Endothelial cell of umbilical vein (primary cell): ENCODE measurements at places on chromosomes 2 and 18.

DNA sequence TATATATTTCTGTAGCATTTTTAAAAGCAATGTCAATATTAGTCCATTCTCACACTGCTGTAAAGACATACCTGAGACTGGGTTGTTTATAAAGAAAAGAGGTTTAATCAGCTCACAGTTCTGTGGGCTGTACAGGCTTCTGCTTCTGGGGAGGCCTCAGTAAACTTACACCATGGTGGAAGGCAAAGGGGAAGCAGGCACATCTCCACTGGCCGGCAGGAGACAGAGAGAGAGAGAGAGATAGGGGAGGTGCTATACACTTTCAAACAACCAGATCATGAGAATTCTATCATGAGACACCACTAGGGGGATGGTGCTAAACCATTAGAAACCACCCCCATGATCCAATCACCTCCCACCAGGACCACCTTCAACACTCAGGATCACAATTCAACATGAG is 43.1 kb downstream of the CHMP3 start:
- DNase-seq: no peak

DNA sequence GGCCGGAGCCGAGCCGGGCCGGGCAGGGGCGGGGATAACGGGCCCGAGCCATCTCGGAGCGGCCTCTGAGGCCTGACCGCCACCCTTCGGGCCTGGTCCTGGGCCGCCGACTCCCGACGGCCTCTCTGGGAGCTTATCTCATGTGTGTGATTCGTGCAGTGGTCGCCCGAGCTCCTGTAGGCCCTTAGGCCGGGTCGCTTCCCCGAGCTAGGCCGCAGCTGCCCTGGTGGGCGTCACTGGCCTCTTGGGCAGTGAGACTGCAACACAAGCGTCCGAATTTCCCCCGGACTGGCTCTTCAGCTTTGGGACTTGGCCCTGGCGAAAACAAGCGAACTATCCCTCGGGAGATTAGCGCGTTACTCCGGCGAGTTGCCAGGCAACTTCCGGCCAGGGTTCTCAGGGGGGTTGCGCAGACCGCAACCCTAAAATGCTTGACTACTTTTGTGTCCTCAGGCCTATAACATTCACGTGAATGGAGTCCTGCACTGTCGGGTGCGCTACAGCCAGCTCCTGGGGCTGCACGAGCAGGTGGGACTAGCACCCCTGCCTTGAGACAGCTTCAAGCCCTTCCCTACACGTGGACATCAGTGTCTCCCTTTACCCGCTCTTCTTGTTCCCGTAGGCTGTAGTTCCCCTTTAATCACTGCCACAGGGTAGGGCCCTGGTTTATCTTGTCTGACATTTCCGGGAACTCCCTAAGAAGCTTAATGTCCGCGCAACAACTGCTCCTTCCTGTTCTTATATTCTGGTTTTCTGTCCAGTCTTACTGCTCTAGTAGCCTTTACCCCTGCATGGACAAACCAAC is 602 bp downstream of the SNX17 start:
- DNase-seq: peak; percentile 46

DNA sequence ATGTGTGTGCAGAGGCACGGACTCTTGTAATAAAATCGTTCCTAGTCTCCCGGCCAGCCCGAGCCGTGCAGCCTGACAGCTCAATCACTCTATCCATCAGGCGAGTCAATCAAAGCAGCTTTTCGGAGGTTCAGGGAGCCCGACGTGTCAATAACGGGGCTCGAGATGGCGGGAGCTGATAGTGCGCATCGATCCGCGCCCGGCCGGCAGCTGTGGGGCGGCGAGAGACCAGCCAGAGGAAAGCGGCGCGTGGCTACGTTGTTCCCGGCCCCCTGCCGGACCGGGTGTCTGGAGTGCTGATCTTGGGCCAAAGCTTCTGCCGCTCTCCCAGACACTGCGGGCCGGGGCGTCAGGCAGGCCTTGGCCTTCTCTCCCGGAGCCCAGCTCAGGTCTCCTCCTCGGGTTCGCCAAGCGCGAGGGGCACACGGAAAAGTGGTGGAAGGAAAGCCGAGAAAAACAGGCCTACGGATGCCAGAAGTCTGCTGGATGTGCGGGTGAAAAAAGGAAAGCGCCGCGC is 2.4 kb downstream of the EN1 start:
- DNase-seq: no peak

DNA sequence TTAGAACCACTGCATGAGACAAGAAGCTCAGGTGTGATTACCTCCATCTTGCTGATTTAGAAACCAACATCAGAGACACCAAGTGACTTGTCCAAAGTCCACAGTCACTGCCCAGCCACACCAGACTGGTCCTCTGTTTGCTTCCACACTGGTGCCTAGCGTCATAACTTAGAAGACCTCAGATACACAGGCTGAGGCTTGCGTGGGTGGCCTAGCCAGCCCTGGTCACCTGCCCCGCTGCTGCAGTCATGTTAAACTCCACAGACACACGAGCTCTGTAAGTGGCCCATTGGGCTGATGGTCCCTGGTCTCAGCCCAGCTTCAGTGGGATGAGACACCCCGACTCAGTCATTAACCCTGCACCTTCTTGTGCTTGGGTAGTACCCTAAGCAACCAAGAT is 47.1 kb downstream of the CNGA3 start:
- no peak for DNase-seq

GRCh38 chr2:190408538-190409271 is 550 bp downstream of the MFSD6 start:
- DNase-seq: peak; percentile 24
